ENCODE measurements at places on chromosomes 1 and 21.

DNA sequence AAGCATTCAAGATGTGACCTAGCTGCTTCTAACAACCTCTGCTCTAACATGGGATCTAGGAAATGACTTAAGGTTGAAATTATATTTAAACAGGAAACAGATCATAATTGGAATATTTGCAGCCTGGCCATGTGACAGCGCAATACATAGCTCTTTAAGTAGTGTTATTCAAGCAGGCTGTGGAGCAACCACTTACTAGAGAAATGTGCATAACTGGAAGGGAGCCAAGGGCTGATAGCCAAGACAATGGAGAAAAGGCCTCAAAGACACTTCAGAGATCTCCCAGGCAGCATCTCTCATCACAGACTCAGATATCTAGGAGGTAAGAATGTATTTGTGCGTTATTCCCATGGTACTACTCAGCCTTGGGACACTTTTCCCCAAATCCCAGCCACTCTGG is 823.0 kb upstream of the PRMT6 start:
- peak; percentile 74 for DNase-seq

- peak; percentile 92 for DNase-seq
Observed at GRCh38 chr1:6624710-6625583, at the start of gene THAP3. Gene THAP3, plus strand, starts transcription at chr1:6624868. Its CDS starts 351 bp downstream, at chr1:6625219.

DNA sequence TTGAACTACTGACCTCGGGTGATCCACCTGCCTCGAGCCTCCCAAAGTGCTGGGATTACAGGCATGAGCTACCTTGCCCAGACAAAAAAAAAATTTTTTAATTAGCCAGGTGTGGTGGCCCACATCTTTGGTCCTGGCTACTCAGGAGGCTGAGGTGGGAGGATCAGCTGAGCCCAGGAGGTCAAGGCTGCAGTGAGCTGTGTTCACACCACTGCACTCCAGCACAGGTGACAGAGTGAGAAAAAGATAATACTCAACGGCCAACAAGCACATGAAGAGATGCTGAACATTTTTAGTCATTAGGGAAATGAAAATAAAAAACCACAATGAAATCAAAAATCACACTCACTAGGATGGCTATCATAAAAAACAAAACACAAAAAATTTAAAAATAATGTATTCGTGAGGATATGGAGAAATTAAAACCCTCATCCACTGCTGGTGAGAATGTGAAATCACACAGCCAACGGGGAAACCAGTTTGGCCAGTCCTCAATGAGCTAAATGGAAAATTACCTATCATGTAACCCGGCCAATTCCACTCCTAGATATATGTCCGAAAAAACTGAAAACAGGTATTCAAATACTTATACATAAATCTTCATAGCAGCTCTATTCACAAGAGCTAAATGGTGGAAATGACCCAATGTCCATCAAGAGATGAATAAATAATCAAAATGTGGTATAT is 41.2 kb downstream of the ENAH start:
- no peak for DNase-seq

GRCh38 chr21:33991133-33991532 is 75.5 kb upstream of the ATP5PO start:
- DNase-seq, result no peak

DNA sequence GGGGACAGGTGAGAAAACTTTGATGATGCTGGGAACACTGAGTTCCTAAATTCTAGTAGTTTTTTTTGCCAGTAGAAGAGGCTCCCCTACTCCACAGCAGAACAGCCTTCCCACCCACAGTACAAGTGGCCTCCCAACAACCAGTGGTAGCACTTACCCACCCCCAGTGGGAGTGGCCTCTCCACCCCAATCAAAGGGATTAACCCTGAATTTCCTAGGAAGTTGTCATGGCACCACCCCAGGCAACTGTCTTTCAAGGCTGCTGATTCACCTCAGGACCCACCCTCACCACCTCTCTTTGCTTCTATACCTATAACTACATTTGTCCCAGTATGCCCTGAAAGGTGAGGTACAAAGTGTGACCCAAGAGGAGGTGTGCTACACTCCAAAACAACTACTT is 81.4 kb upstream of the PRDX6 start:
- no peak for DNase-seq

GRCh38 chr1:203051841-203052324 is 25.6 kb downstream of the PPFIA4 start:
- DNase-seq, result no peak

- DNase-seq, result peak; percentile 81
Observed at GRCh38 chr1:172167796-172168596, 252.5 kb upstream of the C1orf105 start.

- no peak for DNase-seq
Observed at GRCh38 chr1:112937495-112937894, 18.5 kb downstream of the SLC16A1 start.

DNA sequence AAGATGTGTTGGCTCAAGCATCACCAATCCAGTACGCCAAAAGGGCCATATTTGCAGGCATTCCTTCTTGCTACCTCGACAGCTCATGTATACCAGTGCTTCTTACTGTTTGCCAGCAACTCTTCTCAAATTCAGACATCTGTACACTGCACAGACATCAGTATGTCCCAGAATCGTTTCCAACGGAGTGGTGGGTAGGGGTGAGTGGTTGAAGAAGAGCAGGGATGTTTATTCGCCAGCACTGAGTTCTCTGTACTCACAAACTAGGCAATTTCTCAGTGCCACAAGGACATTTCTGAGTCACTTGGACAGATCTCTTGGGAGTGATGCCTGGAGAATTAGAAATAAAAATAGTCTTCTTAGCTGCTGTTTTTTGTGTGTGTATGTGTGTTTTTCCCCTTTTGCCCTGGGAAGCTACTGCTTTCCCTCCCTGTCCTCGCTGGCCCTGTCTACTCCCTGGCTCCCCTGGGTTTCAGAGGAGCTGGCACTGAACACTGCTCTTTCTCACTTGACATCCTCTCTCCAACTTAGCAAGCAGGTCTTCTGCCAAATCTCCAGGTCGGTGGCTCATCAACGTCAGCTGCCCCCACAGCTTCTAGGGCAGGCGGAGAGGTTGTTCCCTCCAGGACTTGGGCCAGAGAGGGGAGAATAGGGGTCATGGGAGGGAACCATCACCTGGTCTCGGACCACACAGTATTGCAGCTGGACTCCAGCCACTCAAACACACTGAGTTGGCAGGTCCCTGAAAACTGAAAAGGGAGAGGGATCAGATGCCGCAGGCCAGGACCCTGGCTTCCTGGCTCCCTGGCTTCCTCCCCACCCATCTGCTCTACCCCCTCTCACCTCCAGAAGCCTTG is 90.5 kb downstream of the NMNAT2 start:
- DNase-seq, result no peak

DNA sequence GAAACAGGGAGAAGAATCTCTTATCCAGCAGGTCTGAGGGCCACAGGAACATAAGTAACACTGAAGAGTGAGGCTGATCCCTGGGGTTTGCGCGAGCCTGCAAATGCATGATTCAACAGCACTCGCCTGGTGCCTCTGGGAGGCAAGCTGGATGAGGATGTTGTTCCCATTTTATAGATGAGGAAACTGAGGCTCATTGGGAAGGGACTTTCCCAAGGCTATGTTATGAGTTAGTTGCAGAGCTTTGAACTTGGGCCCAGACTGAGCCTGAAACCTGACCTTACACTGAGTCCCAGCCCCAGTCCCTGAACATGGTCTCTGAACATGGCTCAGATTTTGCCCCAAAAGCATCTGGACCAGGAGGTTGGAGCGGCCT is 27.7 kb upstream of the POU3F1 start:
- DNase-seq, result no peak

DNA sequence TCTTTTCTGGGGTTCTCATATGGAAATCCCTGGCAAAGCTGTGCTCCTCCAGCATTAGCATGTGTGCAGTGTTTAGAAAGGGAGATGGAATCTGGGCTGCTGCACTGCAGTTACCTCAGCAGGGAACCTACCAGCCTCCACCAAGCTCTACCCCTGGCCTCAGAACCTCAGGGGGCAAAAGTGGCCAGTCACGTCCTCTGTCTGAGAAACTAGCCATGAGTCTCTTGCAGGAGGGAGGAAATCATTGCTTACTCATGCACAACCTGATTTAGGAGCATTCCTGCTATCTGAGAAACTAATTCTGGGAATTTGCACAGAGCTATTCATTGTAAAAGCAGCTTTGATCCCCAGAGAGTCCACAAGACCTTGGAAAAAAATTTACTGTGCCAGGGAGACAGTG is 80.6 kb upstream of the IPO9 start:
- peak; percentile 98 for DNase-seq

DNA sequence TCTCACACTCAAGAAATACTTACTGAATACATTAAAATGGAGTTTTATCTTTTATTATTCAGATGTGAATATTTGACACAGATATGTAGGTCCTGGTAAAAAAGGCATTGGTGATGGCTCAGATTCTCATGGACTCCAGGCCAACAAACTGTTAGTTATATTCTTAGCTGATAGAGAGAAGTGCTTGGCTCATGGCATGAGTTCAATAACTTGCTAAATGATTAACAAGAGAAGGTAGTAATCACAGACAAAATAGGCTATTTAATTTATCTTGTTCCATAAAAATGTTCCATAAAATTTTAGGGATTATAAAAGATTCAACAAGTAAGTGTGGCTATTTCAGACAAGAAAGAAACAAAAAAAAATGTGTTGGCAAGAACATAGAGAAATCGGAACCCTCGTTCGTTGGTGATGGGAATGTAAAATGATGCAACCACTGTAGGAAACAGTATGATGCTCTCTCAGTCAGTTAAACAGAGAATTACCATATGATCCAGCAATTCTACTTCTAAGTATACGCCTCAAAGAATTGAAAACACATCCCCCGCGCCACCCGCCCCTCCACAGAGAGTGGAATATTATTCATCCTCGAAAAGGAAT is 737.8 kb upstream of the ADAMTS5 start:
- DNase-seq, result no peak

DNA sequence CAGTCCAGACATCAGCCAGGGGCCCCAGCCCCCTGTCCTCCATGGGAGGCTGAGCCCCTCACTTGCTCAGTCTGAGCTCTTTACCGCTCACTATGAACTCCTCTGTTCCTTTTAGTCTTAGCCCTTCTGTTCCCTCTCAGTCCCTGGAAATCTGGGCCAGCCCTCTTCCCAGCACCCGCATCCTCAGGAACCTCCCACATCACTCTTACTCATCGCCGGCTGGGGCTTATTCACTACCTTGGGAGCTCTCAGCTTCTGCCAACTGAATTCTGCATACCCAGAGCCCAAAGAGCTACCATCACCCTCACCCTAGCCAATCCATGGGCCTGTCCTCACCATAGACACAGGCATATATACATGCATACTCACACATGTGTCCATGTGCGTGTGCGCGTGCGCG is 11.5 kb downstream of the KNCN start:
- peak; percentile 58 for DNase-seq

GRCh38 chr1:157073944-157074685 is 25.5 kb downstream of the ETV3L start:
- DNase-seq, result peak; percentile 81

- no peak for DNase-seq
Observed at GRCh38 chr1:156122086-156122485, 7.6 kb downstream of the LMNA start.

DNA sequence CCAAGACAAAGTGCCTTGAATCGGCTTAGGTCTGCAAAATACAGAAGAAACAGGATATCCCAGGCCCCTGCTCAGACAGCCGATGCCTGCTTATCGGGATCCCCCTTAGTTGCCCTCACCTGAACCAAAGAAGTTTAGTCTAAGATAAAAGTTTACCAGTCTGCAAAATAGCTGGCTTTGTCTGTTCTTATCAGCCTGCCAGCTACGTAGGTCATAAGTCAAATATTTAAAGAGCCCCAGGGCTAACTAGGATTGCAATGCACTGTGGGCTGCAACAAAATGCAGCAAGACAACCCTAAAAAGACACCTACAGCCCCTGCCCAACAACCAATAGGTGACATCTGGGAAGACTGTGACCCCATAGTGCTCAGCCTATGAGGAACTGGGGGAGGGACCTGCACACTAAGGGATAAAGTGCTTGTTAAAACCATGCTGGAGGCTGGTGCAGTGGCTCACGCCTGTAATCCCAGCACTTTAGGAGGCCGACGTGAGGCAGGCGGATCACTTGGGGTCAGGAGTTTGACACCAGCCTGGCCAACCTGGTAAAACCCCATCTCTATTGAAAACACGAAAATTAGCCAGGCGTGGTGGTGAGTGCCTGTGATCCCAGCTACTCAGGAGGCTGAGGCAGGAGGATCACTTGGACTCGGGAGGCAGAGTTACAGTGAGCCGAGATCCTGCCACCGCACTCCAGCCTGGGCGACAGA is 27.4 kb downstream of the LRRC3 start:
- DNase-seq, result no peak

DNA sequence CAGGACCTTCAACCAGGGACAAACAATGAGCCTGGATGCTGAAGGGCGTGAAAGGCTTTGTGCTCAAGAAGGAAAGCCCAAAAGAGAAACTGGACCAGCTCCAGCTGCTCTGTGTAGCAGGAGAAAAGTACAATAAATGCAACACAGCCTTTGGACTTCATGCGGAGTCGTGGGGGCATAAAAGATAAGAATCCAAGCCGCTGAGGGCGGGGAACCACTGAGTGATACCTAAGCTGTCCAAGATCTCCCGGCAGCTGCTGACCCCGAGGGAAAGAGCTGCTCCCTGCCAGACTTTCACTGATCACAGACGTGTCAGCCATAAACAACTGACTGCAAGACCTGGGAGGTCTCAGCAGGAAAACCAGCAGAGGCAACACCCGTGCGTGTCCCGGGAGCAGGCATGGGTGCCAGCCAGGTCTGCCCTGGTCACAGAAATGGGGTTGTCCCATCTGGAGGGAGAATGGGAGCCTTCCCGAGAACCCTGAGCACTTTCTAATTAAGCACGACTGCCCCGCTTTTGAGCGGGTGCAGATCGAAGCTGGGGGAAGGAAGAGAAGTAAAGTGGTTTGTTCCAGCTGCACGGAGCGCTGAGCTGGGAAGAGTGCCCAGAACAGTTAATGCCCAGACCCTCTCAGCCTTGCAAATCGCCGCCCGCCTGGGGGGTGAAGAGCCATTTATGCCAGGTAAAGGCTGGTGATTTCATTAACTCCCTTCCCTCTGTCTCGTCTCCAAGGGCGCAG is 68.3 kb upstream of the TARDBP start:
- peak; percentile 38 for DNase-seq

DNA sequence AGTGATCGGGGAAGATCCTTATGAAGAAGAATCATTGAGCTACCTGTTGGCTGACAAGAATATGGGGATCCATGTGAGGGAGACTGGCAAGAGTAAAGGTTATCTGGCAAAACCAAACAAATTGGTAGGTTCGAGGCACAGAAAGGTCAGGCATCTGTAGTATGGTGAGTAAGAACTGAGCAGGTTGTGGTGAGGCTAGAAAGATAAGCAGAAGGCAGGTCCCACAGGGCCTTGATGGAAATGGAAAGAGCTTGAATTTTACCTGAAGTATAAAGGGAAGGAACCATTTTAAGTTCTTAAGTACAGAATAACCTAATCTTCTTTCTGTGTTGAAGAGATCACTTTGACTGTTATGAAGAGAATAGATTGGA is 11.1 kb downstream of the PTPRC start:
- no peak for DNase-seq

All from choroid plexus epithelial cell (primary cell).